Chondrocyte (in vitro differentiated cells): ENCODE measurements at places on chromosomes 2 and 18. TPM values are rescaled to one million over a fixed set of nuclear protein-coding genes. Genes with fewer than 3 reads are reported as not detected.

ST6GAL2 gene
- total RNA-seq, result 144 to 319 TPM (median 144 TPM) in 3 replicates

GRCh38 chr18:64017870-64018269 is 48.0 kb downstream of the SERPINB8 start:
- no peak for DNase-seq

LCT gene
- not detected in 3 replicates for total RNA-seq

DNA sequence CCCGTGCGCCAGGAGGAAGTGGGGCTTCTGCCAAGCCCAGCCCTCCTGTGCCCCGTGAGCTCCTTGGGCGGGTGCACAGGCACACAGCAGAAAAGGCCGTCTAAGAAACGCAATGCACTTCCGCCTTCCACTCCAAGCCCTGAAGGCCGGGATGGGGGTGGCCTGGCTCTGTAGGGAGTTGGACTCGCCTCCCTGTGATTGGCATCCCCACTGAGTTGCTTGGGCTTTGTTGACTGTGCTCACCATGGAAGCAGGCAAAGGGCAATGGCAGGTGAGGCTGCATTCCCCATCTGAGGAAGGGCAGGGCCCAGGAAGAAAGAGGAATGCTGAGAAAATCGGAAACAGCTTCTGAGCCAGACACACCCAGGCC is 66.8 kb downstream of the CRACDL start:
- no peak for DNase-seq

GRCh38 chr2:72548081-72548764 is 277.6 kb downstream of the EXOC6B start:
- DNase-seq, result no peak

ALK gene
- total RNA-seq, result 0.07 to 0.08 TPM in 2 of 3 replicates, not detected in the other

DNA sequence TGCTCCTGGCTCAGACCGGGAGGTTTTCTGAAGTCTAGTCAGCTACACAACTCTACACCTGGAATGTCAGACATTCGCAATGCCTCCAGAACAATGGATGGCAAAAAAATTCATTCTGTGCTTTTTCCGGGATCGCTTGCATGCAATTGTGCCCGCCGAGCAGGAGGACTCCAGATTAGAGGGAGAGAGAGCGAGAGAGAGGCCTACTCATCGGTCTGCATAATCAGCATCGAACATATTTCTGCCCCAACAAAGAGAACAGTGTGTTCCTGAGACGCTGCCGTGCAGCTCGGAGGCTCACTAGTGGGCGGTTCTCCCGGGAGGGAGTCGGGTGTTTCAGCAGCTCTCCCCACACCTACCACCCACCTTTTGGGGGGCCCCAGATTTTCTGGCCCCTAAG is 117.1 kb downstream of the KLHL29 start:
- DNase-seq, result no peak

DNA sequence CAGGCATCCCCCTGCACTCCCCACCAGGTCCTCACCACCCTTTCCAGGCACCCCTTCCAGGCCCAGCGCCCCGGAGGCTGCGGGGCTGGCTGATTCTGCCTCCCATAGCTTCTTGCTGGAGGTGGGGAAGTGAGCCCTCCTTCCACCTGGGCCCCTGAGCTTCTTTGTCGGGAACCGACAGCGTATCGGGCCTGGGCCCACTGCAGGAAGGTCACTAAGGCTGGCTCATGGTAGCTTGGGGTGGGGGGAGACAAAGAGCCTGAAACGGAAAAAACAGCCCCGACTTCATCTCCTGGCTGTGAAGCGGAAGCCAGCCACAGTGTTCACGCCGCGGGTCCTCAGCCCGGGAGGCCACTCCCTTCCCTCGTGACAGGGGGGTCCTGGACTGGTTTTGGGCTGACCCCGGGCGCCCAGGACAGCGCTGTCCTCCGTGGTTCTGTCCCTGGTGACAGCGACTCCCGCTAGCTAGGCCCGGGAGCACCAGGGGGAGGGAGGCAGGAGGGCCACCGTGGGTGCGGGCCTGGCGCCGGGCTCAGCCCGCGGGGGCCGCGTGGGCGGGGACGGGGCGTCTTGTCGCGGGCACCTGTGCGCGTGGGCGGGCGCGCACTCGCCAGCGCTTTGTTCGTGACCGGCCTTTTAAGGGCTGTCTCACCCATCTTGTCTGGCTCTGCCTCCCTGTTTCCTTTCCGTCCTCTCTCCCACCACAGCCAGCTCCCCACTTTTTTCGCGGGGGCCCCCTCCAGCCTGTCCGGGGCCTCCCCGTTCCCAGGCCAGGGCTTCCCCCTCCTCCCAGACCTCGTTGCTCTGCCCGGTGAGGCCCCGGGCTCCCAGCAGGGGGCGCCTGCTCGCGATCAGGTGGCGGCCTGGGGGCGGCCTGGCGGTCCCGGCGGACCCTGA is 64.9 kb downstream of the DNMT3A start:
- no peak for DNase-seq
